ENCODE measurements at places on chromosomes 6 and 20. TPM values are rescaled to one million over a fixed set of nuclear protein-coding genes. Genes with fewer than 3 reads are reported as not detected.

GRCh38 chr6:106807947-106808611, 166.4 kb downstream of the CD24 start:
- peak; percentile 9 for DNase-seq

GRCh38 chr6:36961441-36962435, 7.2 kb downstream of the PI16 start:
- no peak for DNase-seq

UBD gene
- total RNA-seq, result 8.2 TPM

SIRPG gene
- not detected for total RNA-seq

- DNase-seq, result no peak
Measured at GRCh38 chr6:124995645-124996325, 33.5 kb downstream of the RNF217 start.

- no peak for DNase-seq
Measured at GRCh38 chr6:51913265-51913664, 174.1 kb downstream of the PKHD1 start.

DNA sequence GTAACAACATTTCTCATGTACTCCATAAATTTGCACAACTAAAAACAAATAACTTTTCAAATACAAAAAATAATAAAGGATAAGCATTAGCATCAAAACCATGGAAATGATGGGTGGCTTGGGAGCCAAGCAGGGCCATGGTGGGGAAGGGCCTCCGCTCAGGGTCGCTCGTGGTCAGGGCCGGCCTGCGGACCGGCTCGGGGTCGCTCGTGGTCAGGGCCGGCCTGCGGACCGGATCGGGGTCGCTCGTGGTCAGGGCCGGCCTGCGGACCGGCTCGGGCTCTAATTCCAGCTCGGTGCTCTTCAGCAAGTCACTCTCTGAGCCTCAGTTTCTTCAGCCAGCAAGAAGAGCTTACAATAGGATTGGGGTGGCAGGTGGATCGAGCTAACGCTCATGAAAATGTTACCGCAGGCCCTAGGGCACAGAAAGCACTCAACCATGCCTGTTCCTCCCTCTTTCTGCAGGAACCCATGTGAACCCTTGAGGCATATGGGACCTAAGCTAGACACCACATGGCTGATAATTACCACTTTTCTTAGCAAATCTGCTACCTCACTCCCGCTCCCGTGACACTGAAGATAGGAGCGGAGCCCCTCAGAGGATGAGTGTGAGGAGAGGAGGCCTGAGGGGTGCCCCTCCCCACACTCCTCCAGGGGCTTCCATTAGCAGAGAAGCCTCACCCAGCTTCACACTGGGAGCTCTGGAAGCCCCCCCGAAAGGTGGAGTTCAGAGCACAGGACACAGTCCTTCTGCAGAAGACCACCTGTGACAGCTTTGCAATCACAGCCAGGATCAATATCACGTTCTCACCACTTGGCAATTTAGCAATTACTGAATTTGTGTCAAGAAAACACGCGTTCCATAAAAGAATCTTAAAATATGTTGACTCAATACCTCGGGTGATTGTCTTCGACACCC, 103.0 kb downstream of the PSMB1 start:
- DNase-seq, result peak; percentile 21

- DNase-seq, result no peak
Measured at GRCh38 chr6:47414423-47415167, 63.0 kb upstream of the CD2AP start.

- DNase-seq, result no peak
Measured at GRCh38 chr6:40482532-40482931, 104.6 kb downstream of the LRFN2 start.
